ENCODE measurements at places on chromosomes 1 and 21.

- no peak for DNase-seq
Measured at GRCh38 chr1:198273748-198274295, 117.0 kb downstream of the NEK7 start.

DNA sequence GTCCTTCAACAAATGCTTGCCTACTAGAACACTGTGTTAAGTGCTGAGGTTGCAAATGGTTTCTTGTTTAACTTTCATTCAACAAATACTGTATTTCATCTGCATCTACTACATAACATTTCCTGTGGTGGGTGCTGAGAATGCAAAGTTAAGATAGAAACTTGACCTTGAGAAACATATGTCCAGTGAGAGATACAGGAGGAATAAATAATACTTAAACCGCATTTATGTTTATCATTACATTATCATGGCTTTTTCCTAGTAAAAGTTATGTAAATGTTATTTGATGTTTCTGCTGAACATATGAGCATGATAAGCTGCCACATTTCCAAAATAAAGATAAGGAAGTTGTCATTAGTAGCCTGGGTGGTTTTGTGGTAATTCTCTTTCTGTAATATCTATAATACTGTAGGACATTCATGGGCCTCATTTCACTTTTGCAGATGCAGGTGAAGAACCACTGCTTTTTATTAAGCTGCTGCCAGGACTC is 590.4 kb downstream of the PLPP3 start:
- DNase-seq, result no peak

- no peak for DNase-seq
Measured at GRCh38 chr1:15214527-15214926, 32.5 kb upstream of the FHAD1 start.

DNA sequence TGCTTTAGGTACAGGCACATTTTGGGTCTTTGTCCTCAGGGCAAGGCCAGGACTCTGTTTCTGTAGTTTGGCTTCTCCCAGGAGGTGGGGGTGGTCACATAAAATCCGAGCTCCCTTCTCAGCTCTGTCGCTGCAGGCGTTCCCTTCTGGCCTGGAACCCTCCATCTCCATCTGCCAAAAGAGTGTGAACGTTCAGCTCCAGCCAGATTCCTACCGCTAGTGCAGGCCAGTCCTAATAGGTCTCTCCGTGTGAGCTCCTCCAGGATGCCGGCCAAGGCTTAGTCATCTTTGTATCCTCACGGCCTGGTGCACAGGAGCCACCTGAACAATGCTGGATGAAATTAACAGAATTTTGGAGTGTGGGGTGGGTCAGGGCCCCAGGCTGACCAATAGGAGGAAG is 19.9 kb upstream of the KCNA10 start:
- no peak for DNase-seq

DNA sequence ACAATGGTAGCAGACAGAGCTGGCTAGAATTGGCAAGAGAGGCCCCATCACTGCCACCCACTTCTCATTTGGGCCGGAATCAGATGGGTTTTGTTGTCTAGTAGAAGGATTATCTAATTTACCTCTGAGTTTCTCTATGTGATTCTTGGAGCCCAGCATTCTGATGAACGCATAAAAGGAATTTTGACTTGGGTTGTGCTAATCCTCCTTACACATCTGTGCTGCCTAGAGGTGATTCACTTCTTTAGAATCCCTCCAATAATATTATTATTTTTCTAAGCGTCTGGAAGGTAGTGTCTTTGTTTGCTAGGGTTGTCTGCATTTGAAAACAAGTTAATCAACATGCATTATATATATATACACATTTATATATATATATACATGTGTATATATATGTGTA is 118.1 kb downstream of the RUNX1 start:
- no peak for DNase-seq
